ENCODE measurements at places on chromosomes 11 and 22. TPM values are rescaled to one million over a fixed set of nuclear protein-coding genes. Genes with fewer than 3 reads are reported as not detected.

The DUSP8 gene
- total RNA-seq: 1.3 TPM

The RASSF10 gene
- total RNA-seq: 3.4 TPM

The SLC22A12 gene
- not detected for total RNA-seq

The OR10A2 gene
- total RNA-seq: not detected

The OR8B12 gene
- not detected for total RNA-seq

The B4GALNT4 gene
- total RNA-seq: 13.3 TPM

The FAM227A gene
- 0.80 TPM for total RNA-seq

All from A549 treated with ZK216348 at 1 μM for 4 hours (cell line).